ENCODE measurements at places on chromosomes 12 and 14. TPM values are rescaled to one million over a fixed set of nuclear protein-coding genes. Genes with fewer than 3 reads are reported as not detected.

TEX22 gene
- total RNA-seq = 0.20 TPM

KRT82 gene
- total RNA-seq = not detected

GXYLT1 gene
- 17.2 TPM for total RNA-seq

CLEC2B gene
- 2.5 TPM for total RNA-seq

L2HGDH gene
- total RNA-seq = 11.9 TPM

P3H3 gene
- total RNA-seq = 24.8 TPM

C1QL4 gene
- total RNA-seq = 6.0 TPM

Measured in A549 treated with DMSO at 1 μM for 4 hours (cell line).